Stimulated activated naive CD4-positive, alpha-beta T cell (primary cell): ENCODE measurements at places on chromosomes 6 and 20.

DNA sequence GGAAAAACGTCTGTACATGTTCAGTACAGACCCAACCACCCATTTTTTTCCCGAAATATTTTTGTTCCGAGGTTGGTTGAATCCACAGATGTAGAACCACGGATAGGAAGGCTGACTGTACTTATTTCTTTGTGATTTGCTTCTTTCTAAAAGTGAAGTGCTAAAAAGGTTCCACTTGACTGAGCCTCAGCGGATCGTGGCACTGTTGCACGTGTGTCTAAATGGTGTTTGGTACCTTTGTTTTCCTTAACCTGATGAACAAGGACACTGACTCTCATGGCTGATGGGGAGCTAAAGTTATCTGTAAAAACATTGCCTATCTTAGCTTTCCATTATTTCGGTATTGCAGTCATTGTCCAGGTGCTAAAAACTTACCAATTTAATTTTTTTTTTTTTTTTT is 6.2 kb downstream of the BPHL start:
- DNase-seq: no peak

GRCh38 chr20:33647603-33648395 is 14.3 kb upstream of the C20orf144 start:
- DNase-seq: no peak

DNA sequence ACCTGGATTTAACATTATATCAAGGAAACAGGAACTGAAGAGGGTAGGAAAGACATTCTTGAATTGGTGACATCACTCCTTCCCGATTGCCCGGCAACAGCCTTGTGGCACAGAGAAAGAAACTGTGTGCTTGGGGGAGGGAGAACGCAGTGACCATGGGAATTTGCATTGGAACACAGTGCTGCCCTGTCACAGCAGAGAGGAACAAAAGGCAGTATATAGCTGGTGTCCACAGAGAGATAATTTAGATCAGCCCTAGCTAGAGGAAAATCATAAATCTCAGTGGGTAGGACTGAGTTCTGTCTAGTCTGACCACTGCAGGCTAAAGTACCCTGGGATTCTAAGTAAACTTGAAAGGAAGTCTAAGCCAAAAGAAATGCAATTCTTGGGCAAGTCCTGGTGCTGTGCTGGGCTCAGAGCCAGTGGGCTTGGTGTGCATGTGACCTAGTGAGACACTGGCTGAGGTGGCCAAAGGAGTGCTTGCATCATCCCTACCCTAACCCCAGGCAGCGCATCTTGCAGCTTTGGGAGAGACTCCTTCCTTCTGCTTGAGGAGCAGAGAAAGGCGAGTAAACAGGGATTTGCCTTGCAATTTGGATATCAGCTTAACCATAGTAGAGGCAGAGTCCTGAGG is 697.6 kb downstream of the HACE1 start:
- no peak for DNase-seq

DNA sequence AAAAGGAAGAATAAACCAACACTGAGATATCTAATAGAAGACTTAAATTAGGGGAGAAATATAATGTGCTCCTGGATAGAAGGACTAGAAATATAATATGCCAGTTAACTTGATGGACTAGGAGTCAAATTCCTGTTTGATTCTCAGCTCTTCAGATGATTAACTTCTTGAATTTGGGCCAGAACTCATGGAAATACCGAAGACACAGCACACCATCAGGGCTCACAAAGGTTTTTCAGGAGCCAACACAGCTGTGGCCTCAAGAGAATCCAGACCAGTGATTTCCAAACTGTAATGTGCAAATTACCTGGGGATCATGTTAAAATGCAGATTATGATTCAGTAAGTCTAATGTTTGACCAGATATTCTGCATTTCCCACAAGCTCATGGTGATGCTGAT is 33.8 kb upstream of the LRRC1 start:
- DNase-seq: no peak

DNA sequence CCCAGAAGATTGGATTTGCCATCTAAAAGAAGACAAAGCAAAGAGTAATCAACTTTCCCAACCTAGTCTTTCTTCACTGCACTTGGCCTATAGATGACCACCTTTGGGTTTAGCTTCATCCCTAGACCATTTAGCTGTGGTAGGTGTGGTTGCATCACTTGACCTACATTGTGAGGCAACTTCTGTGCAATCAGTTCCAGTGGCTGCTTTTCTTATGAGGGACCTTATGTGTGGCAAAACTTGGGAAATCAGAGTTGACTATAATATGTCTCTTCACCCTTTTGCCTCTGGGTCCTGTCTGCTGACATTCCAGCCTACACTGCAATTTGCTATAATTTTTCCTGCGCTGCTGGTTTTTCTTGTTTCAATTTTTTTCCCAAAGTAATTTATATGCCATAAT is 55.2 kb downstream of the PRDM13 start:
- DNase-seq: no peak

GRCh38 chr6:138004430-138005287 is 102.6 kb downstream of the PERP start:
- DNase-seq: no peak

DNA sequence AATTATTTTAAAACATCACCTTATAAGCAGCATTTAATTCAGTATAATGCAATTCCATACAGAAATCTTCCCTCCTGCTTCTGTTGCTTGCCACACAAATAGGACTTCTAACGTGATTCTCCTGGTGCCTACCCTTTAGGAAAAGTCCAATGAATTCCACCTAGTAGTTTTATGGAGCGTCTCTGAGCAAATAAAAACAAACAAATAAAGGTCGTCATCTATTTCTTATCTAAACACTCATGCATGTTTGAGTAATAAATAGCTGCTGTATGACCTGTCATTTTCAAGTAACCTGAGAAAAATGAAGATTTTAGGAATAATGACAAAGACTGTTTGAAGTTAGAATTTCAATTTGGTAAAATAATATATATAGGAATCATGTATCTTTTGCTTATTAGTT is 102.7 kb downstream of the BMP5 start:
- DNase-seq: no peak

DNA sequence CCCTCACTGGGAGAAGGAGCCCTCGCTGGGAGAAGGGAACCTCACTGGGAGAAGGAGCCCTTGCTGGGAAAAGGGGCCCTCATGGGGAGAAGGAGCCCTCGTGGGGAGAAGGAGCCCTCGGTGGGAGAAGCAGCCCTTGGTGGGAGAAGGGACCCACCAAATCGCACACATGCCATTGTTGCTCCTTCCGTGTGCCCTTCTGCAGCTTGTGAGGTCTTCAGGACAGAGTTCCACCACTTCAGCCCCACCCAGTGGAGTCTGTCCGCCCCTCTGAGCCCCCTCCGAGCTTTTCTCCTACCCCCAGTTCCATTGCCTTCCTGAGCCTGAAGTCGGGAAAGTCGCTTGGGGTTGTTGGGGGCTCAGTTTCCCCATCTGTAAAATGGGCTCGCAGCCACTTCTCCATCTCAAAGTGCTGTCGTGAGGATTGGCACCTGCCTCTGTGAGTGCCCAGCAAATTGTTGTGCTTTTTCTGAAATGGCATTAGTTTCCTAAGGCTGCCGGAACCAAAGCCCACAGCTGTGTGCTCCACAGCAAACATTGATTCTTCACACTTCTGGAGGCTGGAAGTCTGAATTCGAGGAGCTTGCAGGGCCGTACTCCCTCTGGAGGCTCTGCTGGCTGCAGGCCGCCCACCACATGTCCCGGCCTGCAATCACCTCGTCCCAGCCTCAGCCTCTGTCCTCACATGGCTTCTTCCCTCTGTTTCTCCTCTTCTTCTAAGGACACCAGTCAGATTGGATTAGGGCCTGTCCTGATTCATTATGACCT is 124.7 kb upstream of the PMEPA1 start:
- no peak for DNase-seq

DNA sequence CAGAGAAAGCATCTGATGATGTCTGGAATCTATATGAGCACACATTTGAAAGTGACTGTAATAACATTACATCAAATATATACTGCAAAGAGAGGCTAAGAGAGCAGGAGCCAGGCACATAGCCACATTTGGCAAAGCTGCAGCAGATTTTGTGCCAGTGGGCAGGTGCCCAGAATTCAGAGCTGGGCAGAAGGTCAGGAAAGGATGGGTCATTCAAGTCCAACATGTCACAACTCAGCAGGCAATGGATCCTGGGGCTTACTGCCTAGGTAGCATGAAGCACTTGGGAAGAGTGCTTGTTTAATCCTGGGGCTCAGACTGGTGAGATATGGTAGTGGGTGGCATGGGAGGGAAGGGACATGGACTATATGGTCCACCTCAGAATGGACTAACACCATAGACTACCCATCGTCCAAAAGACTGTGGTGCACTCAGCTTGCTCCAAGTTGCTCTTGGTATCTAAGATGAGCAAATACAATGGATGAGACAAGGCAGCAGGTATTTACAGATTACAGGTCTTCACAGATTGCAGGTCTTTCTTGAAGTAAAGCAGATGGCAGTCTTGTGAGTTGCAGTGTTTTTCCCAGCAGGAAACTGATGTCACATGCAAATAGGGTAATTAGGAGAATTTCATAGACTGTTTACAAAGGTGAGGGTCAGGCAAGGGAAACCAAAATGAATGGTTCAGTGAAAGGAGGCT is 31.2 kb upstream of the SHLD1 start:
- DNase-seq: no peak

GRCh38 chr20:17210983-17211382 is 15.9 kb upstream of the PCSK2 start:
- DNase-seq: no peak

- no peak for DNase-seq
These were observed 230.7 kb upstream of the MARCKS start for GRCh38 chr6:113626475-113626874.

GRCh38 chr6:26416288-26416687 is 14.2 kb downstream of the BTN3A1 start:
- no peak for DNase-seq

DNA sequence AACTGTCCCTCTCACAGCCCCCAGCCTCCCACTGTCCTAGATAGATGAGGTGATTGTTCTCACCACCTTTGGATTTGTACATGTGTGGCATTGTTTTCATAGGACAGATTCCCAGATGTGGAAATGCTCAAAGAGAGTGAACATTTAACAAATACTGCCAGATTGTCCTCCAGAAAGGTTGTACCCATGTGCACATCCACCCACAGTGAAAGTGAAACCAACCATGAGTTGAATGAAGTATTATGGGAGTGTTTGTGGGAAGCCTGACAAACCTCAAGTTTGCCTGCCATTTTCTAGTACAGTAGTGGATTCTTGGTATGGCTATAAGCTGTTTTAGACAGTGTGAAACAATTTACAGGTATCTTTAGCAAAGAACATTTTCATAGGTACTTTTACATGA is 42.7 kb downstream of the ANKRD6 start:
- DNase-seq: peak; percentile 4

DNA sequence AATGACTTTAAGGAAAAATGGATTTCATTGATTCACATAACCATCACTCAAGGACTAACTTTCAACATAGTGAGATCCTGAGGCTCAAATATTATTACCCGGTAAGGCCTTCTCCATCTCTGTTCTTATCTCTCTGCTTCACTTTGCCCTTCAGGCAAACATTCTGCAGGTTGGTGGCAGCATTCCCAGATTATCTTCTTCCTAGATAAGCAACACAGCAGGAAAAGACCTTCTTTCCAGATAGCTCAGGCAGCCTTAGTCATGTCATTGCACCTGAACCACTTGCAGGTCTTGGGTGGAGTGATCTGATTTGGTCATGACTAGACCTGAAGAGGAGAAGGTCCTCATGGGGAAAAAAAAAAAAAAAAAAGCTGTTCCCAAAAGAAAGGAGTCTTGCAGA is 5.3 kb upstream of the HIVEP2 start:
- no peak for DNase-seq

- no peak for DNase-seq
These were observed 205.0 kb upstream of the PREP start for GRCh38 chr6:105607636-105608621.

DNA sequence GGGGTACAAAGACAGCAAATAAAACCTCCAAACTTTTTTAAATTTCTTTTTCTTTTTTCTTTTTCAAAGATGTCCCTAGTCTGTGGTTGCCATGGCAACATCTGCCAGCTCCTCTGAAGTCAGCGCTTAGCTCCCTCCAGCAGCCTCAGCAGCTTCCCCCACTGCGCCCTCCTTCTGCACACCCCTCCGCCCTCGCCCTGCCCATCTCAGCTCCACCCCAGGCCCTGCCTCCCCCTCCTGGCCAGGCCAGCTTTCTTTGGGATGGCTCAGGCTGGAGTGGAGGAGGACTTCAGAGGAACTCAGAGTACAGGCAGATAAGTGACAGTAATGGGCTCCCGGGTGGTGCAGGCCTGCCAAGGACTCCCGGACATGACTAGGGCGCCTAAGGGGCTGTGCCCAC is 104.6 kb downstream of the LRFN2 start:
- DNase-seq: peak; percentile 2

DNA sequence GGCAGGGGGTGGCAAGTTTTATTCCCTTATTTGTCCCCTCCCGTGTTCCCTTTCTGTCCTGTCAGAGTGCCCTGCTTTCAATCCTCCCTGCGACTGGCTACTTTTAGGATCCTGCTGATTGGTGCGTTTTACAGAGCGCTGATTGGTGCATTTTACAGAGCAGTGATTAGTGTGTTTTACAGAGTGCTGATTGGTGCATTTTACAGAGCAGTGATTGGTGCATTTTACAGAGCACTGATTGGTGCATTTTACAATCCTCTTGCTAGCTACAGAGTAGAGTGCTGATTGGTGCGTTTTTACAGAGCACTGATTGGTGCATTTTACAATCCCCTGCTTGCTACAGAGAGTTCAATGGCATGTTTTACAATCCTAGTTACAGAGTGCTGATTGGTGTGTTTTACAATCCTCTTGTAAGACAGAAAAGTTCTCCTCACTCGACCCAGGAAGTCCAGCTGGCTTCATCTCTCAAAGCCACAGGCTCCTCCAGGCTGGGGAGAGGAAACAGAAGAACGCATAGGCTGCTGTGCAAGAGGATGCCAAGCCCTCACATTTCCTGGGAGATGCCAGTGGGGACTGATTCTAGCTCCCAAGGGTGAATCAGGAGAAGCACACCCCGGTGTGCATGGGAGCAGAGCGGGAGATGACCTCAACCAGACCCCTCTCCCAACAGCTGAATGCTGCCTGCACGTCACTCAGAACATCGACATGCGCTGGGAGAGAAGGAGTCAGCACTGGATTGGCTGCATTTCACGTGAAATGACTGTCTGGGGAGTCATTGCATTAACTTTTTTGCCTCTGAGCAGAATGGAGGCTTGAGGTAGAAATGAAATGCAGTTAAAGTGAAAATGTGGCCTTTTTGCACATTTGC is 48.3 kb upstream of the SLC22A23 start:
- DNase-seq: no peak

DNA sequence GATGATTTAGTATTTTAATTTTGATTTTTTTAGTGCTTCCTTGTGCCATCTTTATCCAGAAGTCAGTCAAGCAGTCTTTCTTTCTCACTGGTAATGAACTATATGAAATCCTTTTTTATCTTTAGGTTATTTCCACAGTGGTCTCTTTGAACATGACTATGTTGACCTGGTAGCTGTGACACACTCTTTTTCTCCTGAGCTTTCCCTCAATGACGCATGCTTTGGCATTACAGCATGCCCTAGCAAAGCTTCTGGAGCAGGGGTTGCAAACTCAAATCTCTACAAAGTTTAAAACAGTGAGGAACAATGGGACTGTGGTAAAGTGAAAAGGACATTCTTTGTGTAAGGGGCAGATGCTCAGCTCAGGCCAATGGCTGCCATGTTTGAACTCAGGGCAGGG is 4.5 kb upstream of the PLAGL1 start:
- no peak for DNase-seq

- no peak for DNase-seq
These were observed 12.9 kb upstream of the NQO2 start for GRCh38 chr6:2986722-2987221.

- no peak for DNase-seq
These were observed 59.1 kb upstream of the SMOC2 start for GRCh38 chr6:168381726-168382458.

GRCh38 chr6:90872981-90873380 is 286.1 kb upstream of the MAP3K7 start:
- no peak for DNase-seq
